ENCODE measurements at places on chromosomes 16 and 17.

GRCh38 chr16:69314534-69314933 is 3.4 kb downstream of the VPS4A start:
- no peak overlapping the region for H3K27ac ChIP-seq
- H3K4me1 ChIP-seq = peaks cover 28% of the 10 kb centered on the region

- no peaks in the 10 kb centered on the region for H3K27me3 ChIP-seq
- DNase-seq = no peak
- H3K4me3 ChIP-seq = no peak overlapping the region
- no peaks in the 10 kb centered on the region for H3K36me3 ChIP-seq
- no peak overlapping the region for H3K27ac ChIP-seq
Measured at GRCh38 chr17:41448506-41448905, 7.7 kb upstream of the KRT38 start.

DNA sequence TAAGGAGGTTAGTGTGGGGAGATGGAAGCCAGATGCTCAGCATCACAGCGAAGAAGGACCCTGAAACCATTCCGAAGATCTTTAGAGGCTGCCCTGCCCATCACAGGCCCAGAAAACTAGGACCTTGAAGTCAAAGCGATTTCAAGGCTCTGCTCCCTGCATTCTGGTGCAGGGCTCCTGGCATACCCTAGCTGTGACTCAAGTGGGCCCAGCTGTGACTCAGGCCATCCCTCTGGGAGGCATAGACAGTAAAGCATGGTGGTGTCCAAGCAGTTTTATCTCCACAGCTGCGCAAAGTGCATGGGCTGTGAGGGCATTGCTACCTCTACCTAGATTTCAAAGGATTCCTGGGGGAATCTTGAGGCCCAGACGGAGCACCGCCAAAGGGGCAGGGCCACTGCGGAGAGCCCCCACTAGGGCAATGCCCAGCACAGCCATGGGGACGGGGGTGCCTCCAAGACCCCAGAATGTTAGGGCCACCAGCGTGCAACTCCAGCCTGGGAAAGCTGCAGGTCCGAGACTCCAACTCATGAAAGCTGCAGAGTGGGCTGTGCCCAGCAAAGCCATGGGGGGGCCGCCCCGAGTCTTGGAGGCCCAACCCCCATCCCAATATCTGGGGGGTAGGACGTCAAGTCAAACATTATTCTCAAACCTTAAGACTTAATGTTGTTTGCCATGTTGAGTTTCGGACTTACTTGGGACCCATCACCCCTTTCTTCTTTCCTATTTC is 11.7 kb upstream of the ZNF594 start:
- no peak for DNase-seq
- H3K27me3 ChIP-seq = no peaks in the 10 kb centered on the region
- no peak overlapping the region for H3K27ac ChIP-seq
- no peak overlapping the region for H3K4me3 ChIP-seq
- H3K36me3 ChIP-seq = no peaks in the 10 kb centered on the region

DNA sequence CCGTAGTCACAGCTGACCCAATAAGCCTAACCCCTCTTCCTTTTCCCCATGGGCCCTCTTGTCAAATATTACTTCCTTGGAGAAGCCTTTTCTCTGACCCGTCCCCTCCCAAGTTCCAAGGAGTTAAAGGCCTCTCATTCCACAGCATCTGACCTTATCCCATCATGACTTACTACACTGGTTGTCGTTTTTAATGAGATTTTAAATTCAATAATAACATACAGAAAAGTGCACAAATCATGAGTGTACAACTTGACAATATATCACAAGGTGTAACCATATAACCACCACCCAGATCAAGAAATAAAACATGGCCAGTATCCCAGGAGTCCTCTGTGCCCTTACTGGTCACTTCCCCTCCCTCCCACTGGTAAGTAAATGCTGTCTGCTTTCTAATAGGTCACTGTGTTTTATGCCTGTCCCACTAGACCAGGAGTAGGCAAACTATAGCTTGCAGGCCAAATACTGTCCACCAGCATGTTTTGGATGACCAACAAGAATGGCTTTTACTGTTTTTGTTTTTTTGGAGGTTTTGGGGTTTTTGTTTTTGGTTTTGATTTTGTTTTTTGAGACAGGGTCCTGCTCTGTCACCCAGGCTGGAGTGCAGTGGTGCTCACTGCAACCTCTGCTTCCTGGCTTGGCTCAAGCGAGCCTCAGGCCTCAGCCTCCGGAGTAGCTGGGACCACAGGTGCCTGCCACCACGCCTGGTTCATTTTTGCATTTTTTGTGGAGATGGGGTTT is 1.2 kb upstream of the FDXR start:
- H3K27ac ChIP-seq = peak overlapping the region; percentile 90
- H3K4me3 ChIP-seq = peak overlapping the region; percentile 84
- DNase-seq = no peak
- H3K36me3 ChIP-seq = no peaks in the 10 kb centered on the region
- H3K27me3 ChIP-seq = no peaks in the 10 kb centered on the region
- peaks cover 22% of the 10 kb centered on the region for H3K4me1 ChIP-seq

GRCh38 chr17:80945736-80946135 is 45.9 kb upstream of the CHMP6 start:
- H3K4me1 ChIP-seq = no peaks in the 10 kb centered on the region
- peaks cover 34% of the 10 kb centered on the region for H3K36me3 ChIP-seq
- no peak overlapping the region for H3K4me3 ChIP-seq
- no peak for DNase-seq
- H3K27ac ChIP-seq = no peak overlapping the region

DNA sequence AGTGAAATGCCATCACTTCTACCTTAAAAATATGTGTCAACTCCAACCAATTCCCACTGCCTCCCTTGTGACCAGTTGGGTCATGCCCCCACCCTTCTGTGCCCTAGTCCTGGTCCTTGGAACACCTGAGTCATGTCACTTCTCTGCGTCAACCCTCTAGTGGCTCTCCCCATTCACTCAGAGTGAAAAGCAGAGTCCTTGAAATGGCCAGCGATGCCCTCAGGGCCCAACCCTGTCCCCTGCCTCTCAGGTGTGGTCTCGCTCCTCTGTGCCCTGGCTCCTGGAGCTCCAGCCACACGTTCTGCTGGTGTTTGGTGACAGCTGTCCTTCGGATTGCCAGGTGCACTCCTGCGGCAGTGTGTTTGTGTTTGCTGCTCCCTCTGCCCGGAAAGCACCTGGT is 89.2 kb downstream of the SPECC1 start:
- H3K4me3 ChIP-seq = no peak overlapping the region
- no peak for DNase-seq
- no peaks in the 10 kb centered on the region for H3K4me1 ChIP-seq
- no peaks in the 10 kb centered on the region for H3K36me3 ChIP-seq
- no peak overlapping the region for H3K27ac ChIP-seq
